ENCODE measurements at places on chromosomes 4 and X.
A peak's percentile ranks its signal among the peaks of the same experiment; 100 is the strongest.

GRCh38 chr4:100190643-100191600, 654 bp upstream of the DDIT4L start:
- DNase-seq = no peak

DNA sequence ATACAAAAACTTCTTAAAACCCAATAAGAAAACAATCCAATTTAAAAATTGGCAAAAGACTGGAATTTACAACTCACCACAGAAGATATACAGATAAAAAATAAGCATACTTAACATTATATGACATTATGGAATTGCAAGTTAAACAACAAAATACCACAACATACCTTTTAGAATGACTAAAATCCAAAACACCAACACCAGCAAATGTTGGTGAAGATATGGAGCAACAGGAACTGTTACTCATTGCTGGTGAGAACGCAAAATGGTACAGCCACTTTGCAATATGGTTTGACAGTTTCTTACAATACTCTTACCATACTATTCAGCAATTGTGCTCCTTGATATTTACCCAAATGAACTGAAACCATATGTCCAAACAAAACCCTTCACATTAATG, 112.4 kb downstream of the ADGRL3 start:
- no peak for DNase-seq

- no peak for DNase-seq
Observed at GRCh38 chr4:134727696-134728095, 526.1 kb upstream of the PABPC4L start.

- no peak for DNase-seq
Observed at GRCh38 chr4:140243278-140243753, 89.3 kb upstream of the MAML3 start.

- DNase-seq = no peak
Observed at GRCh38 chr4:186051096-186051495, 17.9 kb upstream of the TLR3 start.

DNA sequence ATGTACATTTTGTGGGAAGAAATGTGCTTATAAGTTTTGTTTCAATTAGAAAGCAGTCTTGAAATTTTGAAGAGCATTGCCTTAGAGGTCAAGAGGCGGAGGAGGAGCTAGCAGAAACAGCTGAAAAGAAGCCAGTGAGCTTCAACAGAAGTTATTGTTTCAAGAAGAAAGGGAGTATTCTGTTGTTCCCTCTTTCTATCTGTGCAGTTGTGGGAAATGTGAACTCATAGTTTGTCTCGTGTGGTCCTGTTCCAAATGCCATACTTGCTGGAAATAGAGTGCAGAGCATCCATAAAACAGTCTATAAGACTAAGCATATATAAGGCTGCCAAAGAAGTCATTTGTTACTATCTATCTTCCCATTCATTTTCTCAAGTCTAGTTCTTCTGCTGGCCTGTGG, 1015.7 kb downstream of the DMD start:
- DNase-seq = no peak

DNA sequence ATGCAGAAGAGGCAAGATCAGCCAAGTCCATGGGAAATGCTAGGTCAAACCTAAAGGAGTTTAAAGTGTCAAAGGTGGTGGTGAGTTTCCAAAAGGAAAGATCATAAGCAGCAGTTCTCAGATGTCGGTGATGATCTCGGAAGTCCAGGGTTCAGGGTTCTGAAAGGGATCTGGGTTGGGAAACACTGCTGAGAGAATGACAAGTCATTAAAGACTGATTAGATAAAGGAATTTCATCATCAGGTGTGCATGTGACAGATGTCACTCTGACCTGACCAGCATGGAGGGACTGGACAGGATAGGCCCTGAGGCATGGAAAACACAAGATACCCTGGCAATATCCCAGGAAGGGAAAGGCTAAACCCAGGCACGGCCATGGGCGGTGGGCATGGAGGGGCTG, 195.7 kb upstream of the TBL1X start:
- no peak for DNase-seq

DNA sequence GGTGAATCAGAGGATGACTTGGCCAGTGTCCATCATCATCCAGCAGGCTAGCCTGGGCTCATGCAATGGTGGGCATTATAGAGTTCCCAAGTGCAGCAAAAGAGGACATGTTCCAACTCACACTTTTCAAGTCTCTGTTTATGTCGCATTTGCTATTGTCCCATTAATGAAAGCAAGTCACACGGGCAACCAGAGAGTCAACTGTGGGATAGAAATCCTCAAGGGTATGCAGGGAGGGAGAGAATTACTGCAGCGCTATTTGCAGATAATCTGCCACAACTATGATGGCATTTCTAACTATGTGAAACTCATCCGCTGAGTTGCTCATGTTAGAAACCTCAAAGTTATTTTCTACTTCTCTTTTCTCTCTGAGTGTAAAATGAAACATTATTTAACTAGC, 78.5 kb upstream of the TAB3 start:
- no peak for DNase-seq

- DNase-seq = no peak
Observed at GRCh38 chr4:147880511-147880910, 148.6 kb downstream of the ARHGAP10 start.

DNA sequence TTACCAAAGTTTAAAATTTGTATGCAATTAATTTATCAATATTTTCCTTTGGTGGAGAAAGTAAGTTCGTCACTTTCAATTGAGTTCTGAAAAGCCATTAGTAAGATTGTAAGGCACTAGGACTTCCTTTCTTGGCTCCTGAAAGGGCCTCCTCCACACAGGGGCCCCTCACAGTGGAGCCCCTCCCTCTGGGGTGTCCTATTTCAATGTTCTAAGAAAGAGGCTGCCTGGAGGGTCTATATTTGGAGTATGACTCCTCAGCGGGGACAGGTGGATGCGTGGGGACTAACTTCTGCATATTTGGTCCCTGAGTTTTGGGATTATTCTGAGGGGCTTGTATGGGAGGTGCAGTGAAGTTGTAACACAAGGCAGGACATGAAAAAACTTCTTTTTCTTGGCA, 1.6 kb upstream of the ARMCX4 start:
- no peak for DNase-seq

GRCh38 chrX:126170720-126171119, 4.6 kb upstream of the DCAF12L2 start:
- peak; percentile 26 for DNase-seq

GRCh38 chr4:102525097-102525496, 23.9 kb downstream of the NFKB1 start:
- DNase-seq = no peak

GRCh38 chrX:77440330-77440729, 6.9 kb upstream of the FGF16 start:
- no peak for DNase-seq

- no peak for DNase-seq
Observed at GRCh38 chr4:26330186-26330787, 9.5 kb downstream of the RBPJ start.

DNA sequence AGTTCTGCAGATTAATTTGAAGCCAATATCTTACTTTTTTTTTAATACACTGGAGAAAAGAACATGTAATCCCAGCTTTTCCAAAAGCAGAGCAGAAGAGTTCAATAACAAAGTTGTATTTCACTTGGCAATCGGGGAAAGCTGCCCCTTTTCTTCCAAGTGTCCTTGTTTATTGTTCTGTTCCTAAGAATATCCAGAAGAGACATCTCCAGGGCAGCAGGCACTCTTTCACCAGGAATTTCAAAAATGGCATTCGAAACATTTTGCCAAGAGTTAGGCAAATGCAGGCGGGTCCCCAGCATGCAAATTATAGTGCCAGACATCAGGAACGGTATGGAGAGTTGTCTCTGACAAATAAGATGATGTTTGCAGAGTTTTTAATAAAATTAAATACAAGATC, 494.5 kb downstream of the BCOR start:
- DNase-seq = no peak

DNA sequence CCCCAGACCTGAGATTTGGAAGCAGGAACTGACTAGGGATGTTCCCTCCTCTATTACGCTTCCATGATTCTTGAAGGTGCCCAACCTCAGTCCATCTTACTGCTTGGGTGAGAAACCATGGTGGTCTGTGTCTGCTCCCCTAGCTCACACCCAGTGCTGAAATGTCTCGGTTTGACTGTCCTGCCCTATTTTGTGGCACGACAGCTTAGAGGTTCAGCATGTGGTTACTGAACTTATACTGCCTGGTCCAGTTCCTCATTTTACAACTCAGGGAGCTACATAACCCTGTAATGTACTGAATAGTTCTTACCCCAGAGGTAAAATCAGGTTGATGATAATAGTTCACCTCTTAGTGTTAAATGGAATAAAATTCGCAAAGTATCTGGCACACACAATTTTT, 203.1 kb downstream of the RBM46 start:
- no peak for DNase-seq

GRCh38 chrX:12901486-12901885, 4.9 kb upstream of the TLR8 start:
- DNase-seq = peak; percentile 14

- peak; percentile 6 for DNase-seq
Observed at GRCh38 chr4:121950680-121951520, 960 bp downstream of the TRPC3 start.

DNA sequence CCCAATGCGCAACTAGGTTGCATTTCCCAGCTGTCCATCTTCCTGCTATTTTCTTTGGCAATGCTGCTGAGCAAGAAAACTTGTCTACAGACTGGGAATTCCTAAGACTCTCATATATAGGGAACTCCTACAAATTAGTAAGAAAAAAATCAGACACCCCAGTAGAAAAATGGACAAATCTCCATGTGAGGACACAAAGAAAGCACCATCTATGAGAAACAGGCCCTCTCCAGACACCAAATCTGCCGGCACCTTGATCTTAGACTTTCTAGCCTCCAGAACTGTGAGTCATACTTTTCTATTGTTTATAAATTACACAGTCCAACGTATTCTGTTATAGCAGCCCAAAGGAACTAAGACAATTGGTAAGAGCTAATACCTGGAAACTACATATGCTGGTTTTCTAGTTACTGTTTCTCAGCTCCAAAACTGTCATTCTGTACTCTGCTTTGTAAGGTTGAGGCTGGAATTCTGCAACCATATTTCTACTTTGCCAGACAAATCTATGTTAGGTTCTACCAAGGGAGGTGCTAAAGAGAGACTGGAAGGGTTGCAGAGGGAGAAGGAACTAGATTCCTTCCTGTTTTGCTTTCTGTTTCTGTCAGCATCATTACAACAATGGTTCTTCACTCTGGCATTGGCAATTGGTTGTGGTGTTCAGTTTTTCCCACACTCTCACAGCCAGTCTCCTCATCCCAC, 35.7 kb upstream of the FAM241A start:
- DNase-seq = peak; percentile 10

GRCh38 chr4:76851375-76851774, 46.6 kb downstream of the SOWAHB start:
- no peak for DNase-seq

- DNase-seq = no peak
Observed at GRCh38 chr4:183098019-183098722, 886 bp upstream of the WWC2 start.

GRCh38 chr4:79685542-79685941, 277.5 kb upstream of the GK2 start:
- no peak for DNase-seq

DNA sequence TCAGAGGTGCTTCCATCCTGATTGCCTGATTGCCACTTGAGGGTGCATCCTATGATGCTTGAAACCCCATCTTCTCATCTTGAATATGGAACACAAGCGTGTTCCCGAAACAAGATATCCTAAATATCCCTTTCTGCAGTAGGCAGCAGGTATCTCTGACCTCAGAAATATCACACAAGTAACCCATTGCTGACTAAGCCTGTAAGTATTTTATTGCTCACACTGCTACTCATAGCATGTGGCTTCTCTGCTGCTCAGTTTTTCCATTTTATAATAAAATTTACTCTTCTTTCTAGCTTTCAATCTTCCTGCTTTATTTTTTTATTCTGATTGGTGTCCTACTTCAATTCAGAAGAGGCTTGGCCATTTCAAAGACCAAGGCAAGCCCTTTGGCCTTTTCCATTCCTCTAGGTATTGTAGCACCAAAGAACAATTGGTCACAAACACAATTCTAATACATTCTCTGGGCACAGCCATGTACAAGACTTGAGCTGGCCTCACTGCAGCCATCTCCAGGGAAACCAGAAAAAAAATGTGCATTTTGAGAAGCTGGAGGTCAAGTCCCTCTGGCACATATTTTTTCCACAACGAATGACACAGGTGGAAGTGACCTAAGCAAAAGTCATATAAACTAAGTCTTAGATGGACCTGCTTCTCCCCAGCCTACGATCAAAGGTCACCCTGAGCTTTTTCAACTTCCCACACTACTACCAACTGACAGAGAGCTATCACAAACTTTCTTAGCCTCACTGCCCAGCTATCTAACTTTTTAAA, 107.0 kb downstream of the OR13H1 start:
- DNase-seq = no peak

- no peak for DNase-seq
Observed at GRCh38 chr4:73599182-73599581, 21.1 kb downstream of the RASSF6 start.

DNA sequence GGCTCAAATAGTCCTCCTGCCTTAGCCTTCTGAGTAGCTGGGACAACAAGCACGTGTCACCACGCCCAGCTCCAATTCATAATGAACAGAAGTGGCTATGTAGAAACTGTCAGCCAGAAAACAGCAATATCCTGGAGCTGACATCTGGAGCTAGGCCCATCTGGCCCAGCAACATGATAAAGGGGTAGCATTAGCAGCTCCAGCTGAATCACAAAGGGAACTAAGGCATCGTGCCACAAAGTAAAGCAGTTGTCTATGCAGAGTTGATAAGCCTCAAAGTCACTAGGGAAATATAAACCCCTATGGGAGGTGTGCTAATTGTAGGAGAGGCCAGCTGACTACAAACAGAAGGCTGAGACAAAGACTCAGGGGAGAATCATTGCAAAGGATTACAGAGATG, 270.5 kb upstream of the GPC4 start:
- DNase-seq = no peak

GRCh38 chr4:184267673-184268583, 50.3 kb upstream of the ENPP6 start:
- DNase-seq = peak; percentile 95

GRCh38 chrX:150587585-150588503, 19.4 kb downstream of the MTM1 start:
- DNase-seq = no peak

- peak; percentile 52 for DNase-seq
Observed at GRCh38 chr4:108433832-108434231, 186.5 kb upstream of the RPL34 start.

DNA sequence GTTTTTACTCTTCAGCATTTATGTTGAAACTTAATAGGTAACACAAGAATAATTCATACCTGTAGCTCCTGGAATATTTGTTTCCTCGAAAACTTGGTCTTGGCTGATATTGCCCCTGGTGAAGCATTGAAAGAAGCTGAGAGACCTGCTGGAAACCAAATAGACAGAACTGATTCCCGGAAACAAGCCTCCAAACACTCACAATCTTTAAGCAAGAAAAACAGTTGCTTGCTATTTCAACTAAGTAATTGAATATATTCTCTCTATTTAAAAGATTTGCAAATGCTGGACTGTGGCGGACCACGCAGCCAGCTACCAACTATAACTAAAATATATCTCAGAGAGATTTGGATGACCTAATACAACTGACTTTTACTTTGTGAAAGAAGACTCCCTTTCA, 3.6 kb downstream of the PCDH18 start:
- DNase-seq = no peak

- DNase-seq = no peak
Observed at GRCh38 chrX:104270212-104270611, 15.5 kb upstream of the ESX1 start.
